ENCODE measurements at places on chromosomes 4 and X.

- no peak for DNase-seq
Measured at GRCh38 chr4:148778980-148779675, 336.9 kb upstream of the NR3C2 start.

- no peak for DNase-seq
Measured at GRCh38 chrX:15976396-15976795, 121.8 kb upstream of the AP1S2 start.

DNA sequence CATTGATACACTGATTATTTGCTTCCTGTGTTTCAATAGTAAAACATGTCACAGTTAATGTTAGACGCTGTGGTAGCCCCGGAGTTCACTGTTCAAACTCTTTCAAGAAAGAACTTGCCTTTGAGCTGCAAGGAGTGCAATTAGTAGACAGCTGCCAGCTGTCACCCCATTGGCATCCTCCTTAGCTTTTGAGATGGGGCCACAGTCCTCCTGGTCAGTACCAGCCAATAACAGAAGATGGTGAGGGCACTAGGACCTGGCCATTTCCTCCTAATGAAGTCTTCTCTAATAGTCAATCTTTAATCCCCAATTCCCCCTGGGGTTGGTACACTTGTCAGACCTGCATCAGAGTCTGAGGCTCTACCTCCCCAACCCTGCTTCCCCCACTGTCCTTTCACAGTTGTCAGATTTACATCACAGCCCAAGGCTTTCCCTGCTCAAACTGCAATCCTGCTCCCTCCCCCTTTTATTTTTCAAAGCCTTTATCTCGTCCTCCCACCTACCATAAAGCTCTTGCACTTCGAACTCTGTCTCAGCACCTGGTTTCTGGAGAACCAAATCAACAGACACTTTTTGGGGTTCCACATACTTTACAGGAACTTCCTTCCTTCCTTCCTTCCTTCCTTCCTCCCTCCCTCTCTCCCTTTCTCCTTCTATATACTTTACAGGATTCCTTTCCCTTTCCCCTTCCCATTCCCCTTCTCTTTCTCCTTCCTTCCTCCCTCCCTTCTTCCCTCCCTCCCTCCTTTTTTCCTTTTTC lies 182.0 kb downstream of the RASL11B start:
- DNase-seq: no peak

DNA sequence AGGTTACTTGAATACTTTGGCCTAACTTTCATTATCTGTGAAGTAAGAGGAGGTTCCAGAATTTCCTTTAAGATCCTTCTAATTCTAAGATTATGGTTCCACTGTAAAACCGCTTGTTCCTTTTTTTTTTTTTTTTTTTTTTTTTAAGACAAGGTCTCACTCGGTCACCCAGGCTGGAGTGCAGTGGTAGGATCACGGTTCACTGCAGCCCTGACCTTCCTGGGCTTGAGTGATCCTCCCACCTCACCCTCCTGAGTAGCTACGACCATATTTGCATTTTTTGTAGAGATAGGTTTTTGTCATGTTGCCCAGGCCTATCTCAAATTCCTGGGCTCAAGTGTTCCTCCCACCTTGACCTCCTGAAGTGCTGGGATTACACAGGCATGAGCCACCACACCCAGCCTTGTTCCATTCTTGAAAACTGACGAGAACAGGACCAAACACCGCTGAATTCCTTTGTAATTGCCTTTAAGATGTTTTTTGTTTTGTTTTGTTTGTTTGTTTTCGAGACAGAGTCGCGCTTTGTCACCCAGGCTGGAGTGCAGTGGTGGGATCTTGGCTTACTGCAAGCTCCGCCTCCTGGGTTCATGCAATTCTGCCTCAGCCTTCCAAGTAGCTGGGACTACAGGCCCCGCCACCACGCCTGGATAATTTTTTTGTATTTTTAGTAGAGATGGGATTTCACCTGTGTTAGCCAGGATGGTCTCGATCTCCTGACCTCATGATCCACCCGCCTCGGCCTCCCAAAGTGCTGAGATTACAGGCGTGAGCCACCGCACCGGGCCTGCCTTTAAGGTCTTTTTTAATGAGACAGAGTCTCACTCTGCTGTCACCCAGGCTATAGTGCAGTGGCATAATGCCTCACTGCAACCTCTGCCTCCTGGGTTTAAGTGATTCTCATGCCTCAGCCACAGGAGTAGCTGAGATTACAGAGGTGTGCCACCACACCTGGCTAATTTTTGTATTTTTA lies 6.8 kb downstream of the PDS5A start:
- DNase-seq: no peak

DNA sequence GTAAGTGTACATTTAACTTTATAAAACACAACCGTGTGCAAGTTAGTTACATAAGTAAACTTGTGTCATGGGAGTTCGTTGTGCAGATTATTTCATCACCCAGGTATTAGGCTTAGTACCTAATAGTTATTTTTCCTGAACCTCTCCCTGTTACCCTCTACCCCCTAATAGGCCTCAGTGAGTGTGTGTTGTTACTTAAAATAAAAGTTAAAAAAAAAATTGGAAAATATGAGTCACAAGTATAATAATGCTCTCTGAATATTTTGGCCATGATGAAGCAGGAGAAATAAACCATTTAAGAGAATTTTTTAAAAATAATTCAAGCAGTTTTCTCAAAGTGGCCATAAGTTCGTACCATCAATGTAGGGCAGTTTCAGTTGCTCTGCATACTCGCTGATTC lies 105.1 kb upstream of the GRID2 start:
- DNase-seq: no peak

- DNase-seq: no peak
Measured at GRCh38 chr4:135197641-135198040, 996.1 kb upstream of the PABPC4L start.

GRCh38 chrX:7343181-7343580 lies 195.2 kb upstream of the PUDP start:
- DNase-seq: no peak

DNA sequence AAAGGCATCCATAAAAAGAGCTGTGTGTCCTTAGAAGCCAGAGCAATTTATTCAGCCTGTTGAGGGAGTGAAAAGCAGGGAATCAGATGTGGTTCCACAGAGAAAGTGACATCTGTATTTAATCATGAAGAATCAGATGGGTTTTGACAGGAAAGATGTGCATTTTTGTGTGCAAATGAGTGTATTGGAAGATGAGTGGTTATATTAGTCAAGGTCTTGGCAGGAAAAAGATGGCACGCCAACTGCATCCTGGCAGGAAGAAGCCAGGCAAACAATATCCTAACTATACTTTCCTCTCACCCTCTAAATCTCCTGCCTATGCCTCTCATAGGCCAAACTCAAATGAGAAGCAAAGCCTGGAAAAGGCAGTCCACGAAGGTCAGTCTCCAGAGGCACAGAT lies 59.1 kb downstream of the SCFD2 start:
- DNase-seq: no peak

GRCh38 chrX:136827026-136827425 lies 46.3 kb upstream of the ARHGEF6 start:
- no peak for DNase-seq

DNA sequence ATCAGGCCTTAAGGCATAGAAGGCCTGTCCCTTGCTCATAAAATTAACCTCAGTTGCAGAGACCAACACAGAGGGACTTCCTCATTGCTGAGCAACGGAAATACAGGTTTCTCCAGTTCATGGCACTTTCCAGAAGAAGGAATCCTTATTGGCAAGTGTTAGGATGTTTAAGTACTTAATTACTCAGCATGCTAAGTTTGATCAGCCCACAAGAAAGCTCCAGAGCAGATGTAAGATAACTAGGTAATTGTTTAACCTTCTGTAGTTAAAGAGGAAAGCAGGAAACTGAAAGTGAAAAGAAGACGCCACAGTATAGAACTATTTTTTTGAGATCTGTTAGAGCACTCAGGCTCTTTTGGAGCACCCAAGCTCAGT lies 33.5 kb downstream of the SMS start:
- no peak for DNase-seq

- DNase-seq: no peak
Measured at GRCh38 chr4:98363431-98363830, 102.2 kb downstream of the RAP1GDS1 start.

DNA sequence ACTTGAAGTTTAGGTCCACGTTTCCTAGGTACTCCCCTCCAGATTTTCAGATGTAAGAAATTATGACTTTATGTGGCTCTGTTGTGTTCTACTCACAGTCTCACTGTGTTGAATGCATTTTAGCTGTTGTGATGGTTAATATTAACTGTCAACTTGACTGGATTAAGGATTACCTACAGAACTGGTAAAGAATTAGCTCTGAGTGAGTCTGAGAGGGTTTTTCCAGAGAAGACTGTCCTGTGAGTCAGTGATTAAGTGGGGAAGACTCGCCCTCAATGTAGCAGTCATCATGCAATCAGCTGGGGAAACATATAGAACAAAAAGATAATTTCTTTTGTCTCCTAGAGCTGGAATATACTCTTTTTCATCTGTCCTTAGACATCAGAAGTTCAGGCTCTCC lies 493.4 kb downstream of the ACTRT1 start:
- DNase-seq: no peak

DNA sequence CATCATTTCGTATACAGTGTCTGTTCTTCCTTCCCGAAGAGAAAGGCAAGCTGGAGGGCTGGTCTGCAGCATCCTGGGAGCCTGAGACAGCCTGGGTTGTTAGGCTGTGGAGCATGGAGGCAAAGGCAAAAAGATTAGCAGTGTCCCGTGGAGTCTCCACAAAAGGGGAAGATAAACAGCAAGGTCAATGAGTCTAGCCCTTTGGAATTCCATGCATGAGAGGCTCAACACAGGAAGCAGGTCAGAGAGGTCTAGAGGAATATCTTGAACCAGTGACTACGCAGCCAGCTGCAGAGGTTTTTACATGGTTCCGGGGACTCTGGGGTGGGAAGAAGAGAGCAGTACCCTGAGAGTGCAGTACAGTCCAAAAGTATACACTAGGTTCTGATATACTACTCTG lies 12.2 kb upstream of the MCF2 start:
- no peak for DNase-seq

DNA sequence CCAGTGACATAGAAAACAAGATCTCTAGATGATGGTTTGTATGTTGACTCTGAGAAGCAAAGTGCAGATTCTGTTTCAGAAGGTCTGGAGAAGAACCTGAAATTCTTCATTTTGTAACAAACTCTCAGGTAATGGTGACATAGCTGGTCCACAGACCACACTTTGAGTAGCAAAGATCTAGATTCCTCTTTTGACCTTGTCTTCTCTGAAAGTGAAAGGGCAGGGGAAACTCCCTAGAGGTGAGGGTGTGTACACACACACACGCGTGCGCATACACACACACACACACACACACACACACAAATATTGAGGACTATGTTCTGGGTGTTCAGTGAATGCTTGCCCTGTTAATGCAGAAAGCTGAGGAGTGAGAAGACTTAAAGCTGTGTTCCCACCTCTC lies 110.1 kb downstream of the NHSL2 start:
- no peak for DNase-seq

GRCh38 chr4:77652237-77652897 lies 46.7 kb downstream of the CXCL13 start:
- no peak for DNase-seq

DNA sequence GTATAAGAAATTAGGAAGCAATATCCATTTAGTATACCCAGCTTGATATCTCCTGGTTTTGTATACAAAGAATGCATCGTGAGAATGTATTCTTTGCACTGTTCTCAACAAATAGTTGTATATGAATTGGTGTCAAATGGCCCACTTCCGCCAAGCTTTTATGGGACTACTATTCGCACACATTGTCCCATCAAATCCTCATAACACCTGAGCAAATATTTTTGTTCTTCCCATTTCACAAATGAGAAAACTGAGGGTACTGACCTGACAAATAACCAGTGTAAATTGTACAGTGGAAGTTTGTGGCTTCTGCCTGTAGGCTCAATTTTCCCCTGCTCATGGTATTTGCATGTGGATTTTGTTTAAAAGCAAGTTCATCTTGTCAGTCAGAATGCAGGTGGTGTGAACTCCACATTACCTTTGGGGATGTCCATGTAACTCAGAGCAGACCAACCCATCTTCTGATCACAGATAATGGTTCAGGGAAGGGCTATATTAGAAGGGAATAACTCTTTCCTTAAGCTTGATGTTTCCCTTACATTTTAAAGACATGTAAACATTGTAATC lies 51.5 kb upstream of the FAM241A start:
- no peak for DNase-seq

DNA sequence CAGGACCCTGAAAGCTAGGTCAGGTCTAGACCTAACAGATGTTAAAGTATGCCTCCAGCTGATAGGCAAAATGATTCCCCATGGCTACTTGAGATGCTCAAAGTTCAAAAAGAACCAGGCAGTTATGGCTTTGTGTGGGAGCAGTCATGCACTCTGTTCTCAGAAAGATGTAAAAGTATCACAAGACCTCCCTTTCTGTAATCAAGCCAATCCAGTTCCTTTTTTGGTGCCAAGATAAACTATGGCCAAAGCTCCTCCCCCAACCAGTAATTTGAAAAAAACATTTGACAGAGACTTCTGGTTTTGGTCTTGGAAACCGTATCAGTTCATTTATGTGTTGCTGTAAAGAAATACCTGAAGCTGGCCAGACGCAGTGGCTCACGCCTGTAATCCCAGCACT lies 340.9 kb downstream of the CHIC1 start:
- DNase-seq: no peak

GRCh38 chr4:37802068-37802666 lies 24.3 kb upstream of the PGM2 start:
- no peak for DNase-seq

DNA sequence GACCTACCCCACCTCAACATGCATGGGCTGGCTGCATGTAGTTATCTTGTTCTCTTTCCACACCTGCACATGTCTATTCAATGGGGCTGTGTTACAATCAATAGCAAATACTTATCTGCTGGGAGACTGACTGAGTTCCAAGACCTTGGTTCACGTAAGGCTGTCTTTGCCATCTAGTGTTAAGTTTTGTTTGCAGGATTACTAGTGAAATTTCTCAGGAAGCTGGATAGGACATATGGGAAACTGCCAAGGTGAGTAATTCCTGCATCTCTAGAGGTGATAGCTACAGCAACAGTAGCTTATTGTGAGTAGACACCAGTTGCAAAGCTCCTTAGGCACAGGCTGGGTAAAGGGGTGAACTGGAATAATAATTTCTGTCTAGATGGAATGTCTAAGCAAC lies 177.5 kb downstream of the ENOX2 start:
- no peak for DNase-seq

GRCh38 chrX:119887721-119888425 lies 7.8 kb upstream of the AKAP14 start:
- peak; percentile 10 for DNase-seq

DNA sequence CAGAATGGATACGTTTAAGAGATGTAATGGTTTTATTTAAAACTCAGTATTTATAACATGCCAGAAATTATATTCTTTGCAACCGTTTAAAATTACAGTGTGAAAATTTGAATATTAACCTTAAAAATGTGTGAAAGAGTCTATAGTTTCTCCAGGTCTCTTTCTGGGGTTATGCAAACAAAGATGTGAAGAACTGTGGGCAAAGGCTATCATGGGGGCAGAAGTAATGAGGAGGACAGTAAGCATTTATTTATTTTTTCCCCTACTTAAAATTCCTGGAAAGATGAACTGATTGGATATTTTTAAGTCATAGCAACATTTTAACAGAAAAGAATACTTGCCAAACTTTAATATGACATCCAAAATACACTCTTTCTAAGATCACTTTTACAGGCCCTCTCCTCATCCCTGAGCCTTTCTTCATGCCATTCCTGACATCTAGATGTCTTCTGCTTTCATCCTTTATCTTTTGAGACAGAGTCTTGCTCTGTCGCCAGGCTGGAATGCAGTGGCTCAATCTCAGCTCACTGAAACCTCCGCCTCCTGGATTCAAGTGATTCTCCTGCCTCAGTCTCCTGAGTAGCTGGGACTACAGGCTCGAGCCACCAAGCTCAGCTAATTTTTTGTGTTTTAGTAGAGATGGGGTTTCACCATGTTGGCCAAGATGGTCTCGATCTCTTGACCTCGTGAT lies 46.1 kb downstream of the TMEM131L start:
- DNase-seq: no peak

GRCh38 chr4:3387154-3387942 lies 54.4 kb upstream of the HGFAC start:
- DNase-seq: no peak
